Left kidney (tissue), 8 donors: ENCODE measurements at places on chromosomes 1 and 21. TPM values are rescaled to one million over a fixed set of nuclear protein-coding genes. Genes with fewer than 3 reads are reported as not detected.

- no peak for DNase-seq
Measured at GRCh38 chr21:41582866-41583265, 74.9 kb upstream of the TMPRSS2 start.

GRCh38 chr1:213987422-213987926, 299 bp upstream of the PROX1 start:
- DNase-seq: no peak

GRCh38 chr1:205456383-205456867, 580 bp upstream of the BLACAT1 start:
- no peak for DNase-seq

DNA sequence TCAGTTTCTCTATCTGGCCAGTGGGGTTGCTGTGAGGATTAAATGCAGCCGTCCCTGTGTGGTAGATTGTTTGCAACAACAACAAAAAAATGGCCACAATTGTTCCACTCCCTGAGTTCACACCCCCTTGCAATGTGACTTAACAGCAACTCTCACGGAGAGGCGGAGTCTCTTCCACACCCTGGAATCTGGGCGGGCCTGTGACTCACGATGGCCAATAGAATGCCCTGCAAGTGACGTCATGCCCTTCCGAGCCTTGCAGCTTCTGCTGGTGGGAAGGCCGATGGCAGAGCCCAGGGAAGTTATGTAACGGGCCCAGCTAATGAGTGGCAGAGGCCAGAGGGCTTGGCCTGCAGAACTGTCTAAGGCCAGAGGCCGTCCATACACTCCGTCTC, 87.9 kb downstream of the RIPK4 start:
- DNase-seq: peak; percentile 96

The VASH2 gene
- 27.2 TPM for polyA plus RNA-seq
